Activated CD8-positive, alpha-beta memory T cell treated with anti-CD3 and anti-CD28 coated beads for 1 hour (primary cell): ENCODE measurements at places on chromosomes 4 and X.
A peak's percentile ranks its signal among the peaks of the same experiment; 100 is the strongest.

DNA sequence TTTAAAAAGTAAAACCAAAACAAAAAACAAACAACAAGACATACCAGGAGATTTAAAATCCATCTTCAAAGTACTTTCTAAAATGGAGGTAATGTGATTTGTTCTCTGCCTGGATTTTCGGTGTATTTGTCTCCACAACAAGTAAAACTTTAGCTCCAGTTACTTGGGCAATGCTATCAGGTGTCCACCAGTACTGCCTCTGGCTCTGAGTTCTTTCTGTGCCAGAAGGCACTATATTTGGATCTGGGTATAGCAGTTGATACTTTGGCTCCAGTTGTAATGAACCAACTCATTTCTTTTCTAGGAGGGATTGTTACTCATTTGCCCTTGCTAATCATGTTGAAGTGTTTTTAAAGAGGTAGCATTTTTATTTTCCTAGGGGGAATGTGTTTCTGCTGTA lies 9.5 kb upstream of the PDLIM5 start:
- DNase-seq, result no peak

GRCh38 chrX:47482065-47482511 lies 934 bp downstream of the ZNF41 start:
- DNase-seq, result no peak

DNA sequence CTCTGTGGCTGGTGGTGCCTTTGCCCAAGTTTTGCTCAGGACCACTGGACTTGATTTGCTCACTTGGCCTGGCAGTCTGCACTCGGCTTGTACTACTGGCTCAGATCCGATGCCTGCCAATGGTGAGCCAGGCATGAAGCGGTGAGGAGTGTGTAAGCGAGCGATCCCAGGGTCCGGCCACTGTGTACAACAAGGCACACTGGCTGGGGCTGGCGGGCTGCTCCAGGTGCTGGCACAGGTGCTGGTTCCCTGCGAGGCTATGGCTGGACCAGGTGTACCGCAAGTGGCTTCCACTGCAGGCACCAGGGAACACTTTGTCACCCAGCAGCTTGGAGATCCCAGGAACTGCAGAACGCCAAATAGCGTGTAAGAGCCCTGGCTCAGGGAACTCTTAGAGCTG lies 329.7 kb downstream of the CCSER1 start:
- no peak for DNase-seq

DNA sequence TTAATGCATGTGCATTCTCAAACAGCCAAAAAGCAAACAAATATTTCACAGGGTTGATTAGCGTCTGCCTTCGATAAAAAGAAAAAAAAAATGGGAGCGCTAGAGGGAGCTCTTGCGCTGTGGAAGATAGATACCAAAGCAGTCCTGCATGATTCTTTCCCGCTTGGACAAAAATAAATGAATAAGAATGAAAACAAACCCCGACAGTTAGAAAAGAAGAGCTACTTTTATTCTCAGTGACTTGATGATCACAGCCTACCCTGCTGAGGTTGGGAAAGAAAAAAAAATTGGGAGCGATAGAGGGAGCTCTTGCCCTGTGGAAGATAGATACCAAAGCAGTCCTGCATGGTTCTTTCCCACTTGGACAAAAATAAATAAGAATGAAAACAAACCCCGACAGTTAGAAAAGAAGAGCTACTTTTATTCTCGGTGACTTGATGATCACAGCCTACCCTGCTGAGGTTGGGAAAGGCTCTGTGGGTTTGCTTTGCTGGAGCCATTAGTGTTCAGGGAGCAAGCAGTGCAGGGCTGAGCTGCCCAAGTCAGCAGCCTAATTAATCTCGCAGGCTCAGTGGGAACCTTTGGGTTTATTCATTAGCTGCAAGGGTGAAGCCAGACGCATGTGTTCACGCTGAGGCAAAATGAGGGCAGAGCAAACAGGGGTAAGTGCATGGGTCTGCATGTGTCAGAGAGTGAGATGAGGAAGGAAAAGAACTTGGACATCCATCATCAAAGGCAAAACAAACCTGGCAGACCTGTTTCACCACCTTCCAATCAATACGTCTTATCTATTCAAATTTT lies 249.3 kb upstream of the PRKX start:
- DNase-seq, result no peak

- DNase-seq, result no peak
Observed at GRCh38 chr4:163663454-163664225, 169.2 kb downstream of the TMA16 start.

GRCh38 chr4:175657571-175657970 lies 154.5 kb downstream of the GPM6A start:
- no peak for DNase-seq

GRCh38 chr4:188867796-188868195 lies 728.6 kb downstream of the TRIML1 start:
- no peak for DNase-seq

DNA sequence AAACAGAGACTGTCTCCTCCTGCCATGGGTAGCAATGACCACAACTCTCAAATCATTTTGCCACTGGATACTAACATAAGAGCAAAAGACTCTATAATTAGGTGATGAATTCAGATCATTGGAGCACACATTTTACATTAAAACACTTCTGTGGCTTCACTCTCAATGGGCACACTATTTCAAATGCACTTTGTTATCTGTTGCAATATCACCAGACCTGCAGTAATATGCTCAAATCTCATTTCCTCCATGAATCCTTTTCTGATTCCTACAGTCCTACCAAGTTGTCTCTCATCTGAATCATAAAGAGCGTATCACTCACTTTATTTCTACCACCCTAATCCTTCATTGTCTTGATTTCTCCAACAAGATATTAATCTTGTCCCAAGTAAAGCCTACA lies 302.8 kb downstream of the KCNIP4 start:
- DNase-seq, result no peak

DNA sequence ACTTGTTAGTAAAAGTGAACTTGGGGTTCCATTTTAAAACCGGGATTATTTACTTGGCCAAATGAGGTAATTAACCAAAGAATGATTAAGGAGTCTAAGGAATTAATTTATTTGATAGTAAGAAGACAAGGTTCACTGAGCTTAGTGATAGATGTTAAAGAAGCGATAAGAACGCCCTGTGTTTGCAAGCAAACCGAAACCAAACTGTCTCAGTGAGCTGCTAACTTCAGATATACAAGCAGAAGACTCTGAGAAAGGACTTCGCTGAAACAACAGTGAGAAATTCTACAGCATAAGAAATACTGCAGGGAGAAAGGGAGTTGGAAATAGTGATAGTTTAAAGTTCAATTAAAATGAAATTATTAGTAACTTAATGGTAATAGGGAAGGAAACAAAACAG lies 37.6 kb upstream of the SHISA3 start:
- DNase-seq, result no peak

GRCh38 chr4:174853629-174854028 lies 24.6 kb upstream of the GLRA3 start:
- DNase-seq, result no peak

- no peak for DNase-seq
Observed at GRCh38 chrX:139933904-139934303, 1.1 kb upstream of the ATP11C start.

- DNase-seq, result no peak
Observed at GRCh38 chrX:133151336-133151735, 54.4 kb upstream of the USP26 start.

GRCh38 chr4:145452447-145453162 lies 29.0 kb upstream of the SMAD1 start:
- DNase-seq, result no peak

DNA sequence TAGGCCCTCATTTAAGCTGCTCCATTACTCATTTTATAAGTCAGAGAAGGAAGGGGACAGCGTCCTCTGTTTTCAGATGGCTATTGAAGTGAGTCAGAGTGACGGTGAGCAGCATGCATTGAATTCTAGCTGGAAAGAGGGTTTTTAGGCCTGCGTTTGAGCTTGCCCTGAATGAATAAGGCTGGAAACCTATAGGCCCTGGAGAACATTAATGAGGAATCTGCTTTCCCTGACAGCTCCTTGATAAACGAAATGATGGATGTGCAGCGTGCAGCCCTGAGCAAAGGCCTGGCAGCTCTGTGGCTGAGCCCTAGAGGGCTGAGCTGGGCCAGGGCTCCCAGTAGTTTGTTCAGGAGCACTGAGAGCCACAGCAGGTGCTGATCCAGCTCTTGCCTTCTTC lies 33.4 kb downstream of the TBL1X start:
- no peak for DNase-seq

DNA sequence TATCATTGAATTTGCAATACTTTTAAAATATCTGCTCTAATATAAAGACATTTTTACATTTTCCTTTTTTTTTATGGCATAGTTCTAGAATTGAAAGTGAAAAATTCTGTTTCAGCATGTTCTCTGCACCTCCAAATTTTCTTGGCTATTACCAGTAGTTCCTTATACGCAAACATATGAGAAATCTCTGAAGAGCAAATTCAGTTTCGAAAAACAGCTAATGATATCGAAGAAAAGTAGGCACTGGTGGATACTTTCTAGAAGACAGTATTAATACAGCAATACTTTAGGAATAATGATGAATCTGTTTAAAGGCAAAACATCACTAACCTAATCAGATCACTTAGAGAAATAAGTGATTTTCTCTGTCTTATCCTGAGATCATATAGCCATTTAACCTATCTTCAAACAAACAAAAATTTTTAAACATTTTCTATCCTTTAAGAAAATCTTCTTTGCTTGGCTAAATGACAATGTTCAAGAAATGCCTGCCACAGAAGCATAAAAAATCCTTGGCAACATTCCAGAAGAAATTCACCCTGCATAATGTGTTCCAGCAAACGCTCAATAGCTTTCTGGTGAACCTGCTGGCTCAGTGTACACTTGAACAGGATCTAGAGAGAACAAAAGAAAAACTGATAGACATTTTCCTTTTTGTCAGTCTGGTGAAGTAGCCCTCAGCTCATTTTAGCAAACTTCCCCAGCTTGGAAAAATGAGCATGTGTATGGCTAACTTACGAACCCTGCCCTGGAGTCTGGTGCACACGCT lies 51.2 kb upstream of the KLF3 start:
- no peak for DNase-seq

- DNase-seq, result no peak
Observed at GRCh38 chrX:126030021-126030420, 136.1 kb downstream of the DCAF12L2 start.

- no peak for DNase-seq
Observed at GRCh38 chr4:185280608-185281007, 71.2 kb downstream of the SNX25 start.

- DNase-seq, result peak; percentile 52
Observed at GRCh38 chrX:119943185-119943988, at the start of gene NKAP. Gene NKAP, minus strand, starts transcription at chrX:119943751. Its CDS starts 146 bp downstream, at chrX:119943605.

- no peak for DNase-seq
Observed at GRCh38 chr4:34731070-34731469, 1513.2 kb downstream of the ARAP2 start.

DNA sequence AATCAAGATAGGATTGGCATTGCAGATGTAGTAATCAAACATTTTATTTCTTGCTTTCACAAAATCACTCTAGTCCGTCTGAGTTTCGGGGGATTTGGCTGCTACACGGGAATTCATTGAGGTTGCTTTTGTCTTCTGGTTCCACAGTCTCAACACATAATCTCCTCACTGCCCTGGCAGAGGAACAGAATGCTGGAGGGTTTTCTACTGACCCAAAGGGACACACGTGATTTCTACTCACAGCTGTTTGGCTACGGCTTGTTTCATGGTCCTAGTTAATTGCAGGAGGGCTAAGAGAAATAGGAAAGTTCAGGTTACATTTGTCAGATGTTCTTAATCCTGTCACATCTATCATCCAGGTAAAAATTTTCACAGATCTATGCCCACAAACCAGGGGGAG lies 1811.6 kb downstream of the ARAP2 start:
- no peak for DNase-seq

DNA sequence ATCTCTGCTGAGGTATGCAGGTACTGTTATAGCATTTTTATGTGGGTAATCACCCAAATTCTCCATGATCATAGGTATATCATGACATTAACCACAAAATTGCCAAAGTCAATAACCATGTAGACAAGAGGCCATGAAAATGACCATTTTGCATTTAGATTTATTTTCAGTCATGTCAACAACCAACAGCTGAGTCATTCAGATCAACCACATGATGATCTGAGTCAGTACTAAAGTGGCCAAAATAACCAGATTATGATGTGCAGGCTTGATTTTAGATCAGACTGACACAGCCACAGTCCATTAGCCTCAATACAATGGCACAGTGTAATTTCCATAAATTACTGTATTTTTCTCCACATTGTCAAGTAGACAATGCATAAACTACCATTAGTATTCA lies 240.5 kb downstream of the GRIA3 start:
- no peak for DNase-seq

DNA sequence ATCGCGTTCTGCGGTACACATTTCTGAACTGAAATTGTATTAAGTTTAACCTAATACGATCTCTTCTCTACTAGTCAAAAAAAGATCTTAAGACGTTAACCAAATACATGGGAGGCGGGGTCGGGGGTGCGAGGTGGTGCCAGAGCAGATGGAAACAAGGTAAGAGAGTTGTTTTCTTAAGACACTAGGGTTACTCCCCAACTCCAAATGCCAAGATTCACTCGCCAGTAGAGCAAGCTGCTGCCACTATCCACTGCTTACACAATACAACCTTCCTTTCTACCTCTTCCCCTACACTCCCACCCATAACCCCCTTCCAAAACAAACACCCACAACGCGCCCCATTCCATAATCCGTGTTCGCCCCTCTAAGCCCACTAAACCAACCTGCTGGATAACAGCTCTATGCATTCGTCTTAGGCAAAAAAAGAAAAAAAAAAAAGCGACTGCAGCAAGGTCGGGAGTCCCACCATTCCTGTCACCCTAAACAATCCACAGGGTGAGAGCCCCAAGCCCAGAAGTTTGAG lies 1.3 kb downstream of the LCORL start:
- no peak for DNase-seq

GRCh38 chr4:101262683-101263082 lies 84.6 kb downstream of the PPP3CA start:
- DNase-seq, result no peak

- no peak for DNase-seq
Observed at GRCh38 chr4:125719987-125720386, 405.2 kb downstream of the FAT4 start.

- DNase-seq, result no peak
Observed at GRCh38 chr4:71784569-71785197, 804 bp upstream of the GC start.

DNA sequence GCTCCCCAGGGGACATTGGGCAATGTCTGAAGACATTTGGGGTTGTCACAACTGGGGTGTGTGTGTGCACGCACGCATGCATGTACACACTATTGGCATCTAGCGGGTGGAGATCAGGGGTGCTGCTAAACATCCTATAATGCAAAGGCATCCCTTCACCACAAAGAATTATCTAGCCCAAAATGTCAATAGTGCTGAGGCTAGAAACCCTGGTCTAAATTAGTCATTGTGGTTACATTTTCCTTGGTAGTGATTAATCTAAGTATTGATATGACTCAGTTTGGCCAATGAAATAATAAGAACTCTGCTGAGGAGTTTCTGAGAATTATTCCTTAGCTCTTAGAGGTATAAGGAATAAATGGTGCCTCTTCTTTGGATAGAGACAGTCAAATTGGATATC lies 200.2 kb downstream of the CLCN4 start:
- DNase-seq, result no peak

DNA sequence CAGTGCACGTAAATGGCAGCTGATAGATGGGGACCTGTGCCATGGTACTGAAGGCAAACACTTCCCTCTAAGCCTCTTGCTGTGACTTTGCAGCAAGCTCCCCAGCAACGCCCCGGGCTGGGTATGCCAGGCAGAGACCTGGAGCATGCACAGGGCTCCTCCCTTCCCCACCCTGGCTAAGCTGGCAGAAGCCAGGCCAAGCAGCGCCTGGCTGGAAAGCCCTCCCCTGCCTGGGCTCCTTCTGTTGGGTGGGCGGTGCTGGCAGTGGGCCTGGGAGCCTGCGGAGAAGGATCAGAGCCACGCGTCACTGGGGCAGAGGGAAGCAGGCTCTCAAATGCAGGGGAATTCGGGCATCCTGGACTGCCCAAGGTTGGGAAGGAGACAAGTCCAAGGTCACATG lies 3.6 kb downstream of the ATP2B3 start:
- no peak for DNase-seq
